T-helper 1 cell (primary cell): ENCODE measurements at places on chromosomes 1 and 21.

DNA sequence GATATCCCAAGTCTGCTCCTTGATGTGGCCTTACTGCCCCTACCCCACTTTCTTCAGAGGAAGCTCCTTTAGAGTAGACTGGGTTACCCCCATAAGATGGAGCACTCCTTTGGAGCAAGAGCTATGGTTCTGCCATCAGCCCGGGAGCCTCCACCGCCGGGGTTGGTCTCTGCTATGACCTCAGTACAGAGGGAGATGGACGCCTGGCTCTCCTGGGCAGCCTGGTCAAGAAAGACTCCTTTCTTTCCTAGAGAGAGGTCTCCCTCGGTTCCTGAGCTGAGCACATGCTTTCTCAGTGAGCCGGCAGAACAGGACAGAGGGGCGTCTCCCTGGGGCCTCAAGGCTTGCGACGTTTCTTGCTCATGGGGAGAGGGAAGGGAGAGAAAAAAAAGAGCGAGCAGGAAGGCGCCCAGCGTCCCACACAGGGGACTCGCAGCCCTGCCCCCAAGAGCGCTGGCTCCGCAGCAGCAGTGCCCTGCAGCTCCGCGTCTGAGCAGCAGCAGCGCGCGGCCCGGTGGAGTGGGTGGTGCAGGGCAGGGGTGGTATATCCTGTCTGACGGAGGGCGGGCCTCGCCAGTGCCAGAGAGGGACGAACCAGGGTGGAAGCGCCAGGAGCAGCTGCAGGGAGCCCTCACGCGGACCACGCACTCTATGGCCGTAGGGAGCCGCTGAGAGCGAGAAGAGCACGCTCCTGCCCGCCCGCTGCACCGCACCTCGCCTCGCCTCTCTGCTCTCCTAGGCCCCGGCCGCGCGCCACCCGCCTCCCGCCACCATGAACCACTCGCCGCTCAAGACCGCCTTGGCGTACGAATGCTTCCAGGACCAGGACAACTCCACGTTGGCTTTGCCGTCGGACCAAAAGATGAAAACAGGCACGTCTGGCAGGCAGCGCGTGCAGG, at the start of gene PKP1:
TSS of gene PKP1 (plus strand) at position 576 of the 899 bp plus-strand sequence. CDS start at position 773, 197 bp downstream.
- DNase-seq = no peak

- DNase-seq = no peak
Observed at GRCh38 chr1:89306273-89306672, 33.6 kb upstream of the GBP5 start.

GRCh38 chr1:110285316-110285715, 53.9 kb upstream of the RBM15 start:
- no peak for DNase-seq

DNA sequence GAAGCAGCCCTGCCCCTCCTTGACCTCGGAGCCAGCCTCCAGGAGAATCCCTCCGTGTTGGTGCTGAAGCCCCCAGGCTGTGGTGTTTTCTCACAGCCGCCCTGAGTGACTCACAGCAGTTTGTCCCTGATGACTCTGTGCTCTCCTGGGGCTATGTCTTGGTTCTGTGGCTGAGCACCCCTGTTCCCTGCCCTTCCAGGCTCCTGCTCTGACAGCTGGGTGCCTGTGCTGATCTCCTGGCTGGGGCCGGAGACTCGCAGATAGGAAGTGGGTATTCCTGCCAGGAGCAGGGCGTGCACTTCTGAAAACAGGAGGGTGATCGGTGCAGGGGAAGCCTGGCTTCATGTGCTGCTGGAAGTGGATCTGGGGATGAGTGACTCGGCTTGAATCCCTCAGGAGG, 34.5 kb downstream of the POFUT2 start:
- no peak for DNase-seq

DNA sequence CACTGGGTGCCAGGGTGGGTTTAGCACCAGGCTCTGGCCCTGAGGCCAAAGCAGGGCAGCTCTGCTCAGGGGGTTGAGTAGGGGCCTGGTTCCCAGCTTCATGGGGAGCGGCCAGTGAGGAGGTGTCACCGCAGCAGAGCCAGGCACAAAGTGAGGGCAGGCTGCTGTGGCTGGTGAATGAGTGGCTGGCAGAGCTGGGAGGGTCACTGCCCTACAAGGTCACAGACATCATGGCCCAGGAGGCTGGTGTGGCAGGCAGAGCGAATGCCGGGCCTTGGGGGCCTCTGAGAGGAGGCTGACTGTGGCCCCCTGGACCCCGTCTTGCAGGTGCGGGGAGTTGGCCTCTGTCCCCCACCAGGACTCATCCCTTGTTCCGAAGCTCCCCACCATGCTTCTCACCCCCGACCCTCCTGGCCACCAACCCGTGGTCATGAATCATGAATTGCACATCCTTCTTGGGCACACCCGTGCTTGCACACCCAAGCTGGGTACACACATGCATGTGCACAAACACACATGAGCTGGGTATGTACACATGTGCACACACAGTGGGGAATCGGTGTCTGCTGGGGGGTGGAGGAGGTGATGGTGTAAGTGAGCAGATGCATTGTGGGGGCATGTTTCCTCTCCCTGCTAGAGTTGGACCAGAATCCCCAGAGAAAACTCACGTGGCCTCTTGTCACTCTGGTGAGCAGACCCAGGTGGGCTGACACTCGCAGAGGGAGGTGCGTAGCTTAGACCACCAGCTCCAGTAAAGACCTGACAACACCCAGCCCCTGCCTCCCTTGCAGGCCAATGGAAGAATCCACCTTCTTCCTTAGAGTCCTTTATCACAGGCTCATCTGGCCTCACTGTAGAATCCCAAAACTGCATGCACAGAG, 4.8 kb upstream of the GNB1 start:
- no peak for DNase-seq

- DNase-seq = no peak
Observed at GRCh38 chr1:18429654-18430053, 51.1 kb upstream of the KLHDC7A start.

- no peak for DNase-seq
Observed at GRCh38 chr21:26554365-26554764, 18.7 kb downstream of the CYYR1 start.

GRCh38 chr1:89627596-89627962, 5.3 kb upstream of the LRRC8C start:
- DNase-seq = no peak

DNA sequence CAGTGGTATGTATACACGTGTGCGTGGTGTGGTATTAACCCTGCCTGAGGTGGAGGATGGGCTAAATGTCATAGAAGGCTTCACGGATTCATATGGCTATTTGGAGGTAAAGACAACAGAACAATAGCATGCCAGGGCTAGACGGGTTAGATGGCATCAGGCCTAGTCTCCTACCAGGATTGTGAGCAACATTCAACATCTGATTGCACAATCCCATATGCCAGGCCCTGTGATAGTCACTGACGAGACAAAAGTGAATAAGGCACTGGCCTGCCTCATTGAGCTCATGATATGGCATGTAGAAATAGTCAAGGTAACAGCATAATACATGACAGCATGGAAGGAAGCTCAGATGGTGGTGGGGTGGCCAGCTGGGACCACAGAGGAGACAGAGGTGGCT, 167.1 kb upstream of the BEND5 start:
- DNase-seq = no peak

DNA sequence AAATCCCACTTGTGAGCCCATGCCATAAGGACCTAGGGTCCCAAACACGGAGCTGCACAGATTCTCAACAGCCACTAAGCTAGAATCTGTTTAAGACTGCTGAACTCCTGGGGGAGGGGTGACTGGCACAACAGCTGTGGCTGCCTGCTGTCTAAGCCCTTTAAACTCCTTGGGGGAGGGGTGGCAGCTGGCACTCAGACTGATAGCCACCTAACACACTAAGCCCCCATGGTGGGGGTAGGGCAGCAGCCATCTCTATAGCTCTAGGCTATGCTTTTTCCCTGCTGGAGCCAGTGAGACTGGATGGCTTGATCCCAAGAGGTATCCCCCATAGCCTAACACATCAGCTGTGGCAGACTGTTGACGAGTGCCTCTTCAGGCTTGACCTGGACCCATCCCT, 73.3 kb upstream of the FMO3 start:
- no peak for DNase-seq

GRCh38 chr1:63261736-63262458, 60.5 kb upstream of the FOXD3 start:
- no peak for DNase-seq
